Mesenchymal stem cell (in vitro differentiated cells and primary cell): ENCODE measurements at places on chromosomes 4 and X.

DNA sequence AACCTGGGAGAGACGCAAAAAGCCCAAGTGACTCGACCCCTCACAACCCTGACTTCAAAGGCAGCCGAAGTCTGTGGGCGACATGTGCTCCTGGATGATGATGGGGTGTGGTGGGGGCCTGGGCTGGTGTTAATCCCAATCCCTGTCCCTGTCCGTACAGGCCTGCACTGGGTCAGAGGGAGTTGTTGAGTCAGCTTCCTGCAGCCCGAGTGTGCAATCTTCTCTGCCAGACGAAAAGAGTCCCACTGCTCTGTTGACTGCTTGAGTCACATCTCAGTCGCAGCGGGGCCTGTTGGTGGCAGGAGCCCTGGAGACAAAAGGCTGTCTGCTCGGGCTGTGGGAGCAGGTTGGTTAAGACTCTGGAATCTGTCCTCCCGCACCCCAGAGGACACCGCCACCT lies 10.3 kb downstream of the FAM3A start:
- no peaks in the 10 kb centered on the region for H3K27me3 ChIP-seq
- peak; percentile 77 for DNase-seq
- no peak overlapping the region for H3K4me3 ChIP-seq
- H3K27ac ChIP-seq: no peak overlapping the region
- H3K4me1 ChIP-seq: peaks cover 10% of the 10 kb centered on the region

DNA sequence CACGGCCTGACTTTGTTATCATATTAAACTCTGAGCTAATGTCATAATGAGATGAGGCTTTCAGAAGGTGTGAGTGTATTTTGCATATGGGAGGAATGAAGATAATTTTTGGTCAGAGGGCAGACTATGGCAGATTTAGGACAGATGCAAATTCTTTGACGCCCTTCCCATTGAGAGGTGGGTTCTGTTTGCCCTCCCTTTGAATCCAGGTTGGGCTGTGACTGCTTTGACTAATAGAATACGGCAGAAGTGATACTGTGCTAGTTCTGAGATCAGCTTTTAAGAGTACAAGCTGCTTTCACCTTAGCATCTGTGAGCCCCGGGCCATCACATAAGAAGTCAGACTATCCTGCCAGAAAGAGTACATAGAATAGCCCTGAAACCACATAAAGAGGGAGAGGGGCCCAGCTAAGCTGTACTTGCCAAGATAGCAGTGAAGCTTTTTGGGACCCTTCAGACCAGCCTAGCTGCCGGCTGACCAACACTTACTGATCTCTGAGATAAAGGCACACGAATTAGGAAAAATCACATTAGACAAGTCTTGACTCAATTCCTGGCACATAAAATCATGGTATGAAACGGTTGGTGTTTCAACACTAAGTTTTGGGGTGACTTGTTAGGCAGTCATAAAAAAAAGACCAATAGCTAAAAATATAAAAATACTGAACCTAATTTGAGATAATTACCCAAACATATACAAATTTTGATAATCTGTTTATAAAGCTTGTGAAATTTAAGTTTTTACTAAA lies 166.7 kb upstream of the SH3RF1 start:
- peaks cover 11% of the 10 kb centered on the region for H3K4me1 ChIP-seq
- no peak overlapping the region for H3K4me3 ChIP-seq
- no peak for DNase-seq

GRCh38 chr4:1111259-1111809 lies 2.0 kb downstream of the RNF212 start:
- H3K36me3 ChIP-seq: no peaks in the 10 kb centered on the region
- no peak overlapping the region for H3K27ac ChIP-seq
- peaks cover 29% of the 10 kb centered on the region for H3K4me1 ChIP-seq
- peaks cover 12% of the 10 kb centered on the region for H3K27me3 ChIP-seq
- H3K4me3 ChIP-seq: no peak overlapping the region

DNA sequence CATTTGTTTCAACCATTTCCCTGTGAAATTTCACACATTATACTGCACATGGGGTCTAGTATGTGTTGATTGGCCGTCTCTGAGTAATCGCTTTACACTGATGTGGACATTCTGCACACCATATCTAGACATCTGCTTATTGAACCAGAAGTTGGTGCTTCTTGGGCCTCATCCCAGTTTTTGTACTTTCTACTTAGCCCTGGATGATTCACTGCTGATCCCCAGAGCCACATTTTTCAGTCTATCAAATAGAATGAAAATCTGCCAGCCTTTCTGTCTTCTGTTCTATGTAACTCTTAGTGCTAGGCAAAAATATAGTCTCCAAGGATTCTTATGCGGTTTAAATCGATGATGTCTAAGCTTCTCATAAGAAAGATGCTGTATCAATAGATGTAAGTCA lies 40.5 kb upstream of the RELL1 start:
- no peak overlapping the region for H3K4me3 ChIP-seq
- H3K27me3 ChIP-seq: no peaks in the 10 kb centered on the region
- no peak overlapping the region for H3K27ac ChIP-seq
- no peaks in the 10 kb centered on the region for H3K4me1 ChIP-seq
- no peaks in the 10 kb centered on the region for H3K36me3 ChIP-seq
- no peak for DNase-seq

DNA sequence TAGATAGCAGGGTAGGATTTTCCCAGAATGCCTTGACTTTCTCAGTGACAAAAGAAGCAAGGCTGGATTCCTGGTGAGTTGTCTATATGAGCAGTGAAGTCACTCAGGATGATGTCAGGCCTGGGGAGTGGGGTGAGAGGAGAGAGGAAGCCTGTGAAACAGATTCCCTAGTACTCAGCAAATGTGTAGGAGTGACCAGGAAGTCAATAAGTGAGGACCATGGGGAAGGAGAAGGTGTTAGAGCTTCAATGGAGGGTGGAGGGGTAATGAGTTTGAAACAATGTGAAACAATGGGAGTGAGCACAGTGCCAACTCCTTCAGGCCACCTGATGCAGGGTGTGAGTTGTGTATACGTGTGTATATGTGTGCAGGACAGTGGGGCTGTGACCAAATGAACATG lies 2.4 kb upstream of the SLC9A6 start:
- H3K4me1 ChIP-seq: no peaks in the 10 kb centered on the region
- DNase-seq: peak; percentile 35
- H3K36me3 ChIP-seq: no peaks in the 10 kb centered on the region
- no peak overlapping the region for H3K27ac ChIP-seq

- no peak overlapping the region for H3K27ac ChIP-seq
- H3K4me3 ChIP-seq: no peak overlapping the region
- no peaks in the 10 kb centered on the region for H3K27me3 ChIP-seq
- no peak for DNase-seq
- no peaks in the 10 kb centered on the region for H3K4me1 ChIP-seq
Observed at GRCh38 chrX:151478058-151478457, 81.1 kb downstream of the VMA21 start.

GRCh38 chrX:73987166-73987565 lies 316.8 kb upstream of the ZCCHC13 start:
- H3K4me1 ChIP-seq: no peaks in the 10 kb centered on the region
- no peak overlapping the region for H3K27ac ChIP-seq
- no peak for DNase-seq
- peaks cover 20% of the 10 kb centered on the region for H3K36me3 ChIP-seq

- H3K27me3 ChIP-seq: peaks cover 47% of the 10 kb centered on the region
- no peaks in the 10 kb centered on the region for H3K36me3 ChIP-seq
- peaks cover 14% of the 10 kb centered on the region for H3K4me1 ChIP-seq
Observed at GRCh38 chr4:46994007-46994405, 625 bp upstream of the GABRA4 start.

GRCh38 chrX:135384161-135384836 lies 37.4 kb upstream of the SMIM10L2A start:
- no peak overlapping the region for H3K4me3 ChIP-seq
- no peak for DNase-seq
- no peaks in the 10 kb centered on the region for H3K27me3 ChIP-seq
- no peak overlapping the region for H3K27ac ChIP-seq

- H3K36me3 ChIP-seq: no peaks in the 10 kb centered on the region
- DNase-seq: no peak
- H3K4me3 ChIP-seq: no peak overlapping the region
- no peaks in the 10 kb centered on the region for H3K4me1 ChIP-seq
- H3K27ac ChIP-seq: no peak overlapping the region
Observed at GRCh38 chr4:107419052-107419451, 301.0 kb downstream of the PAPSS1 start.

DNA sequence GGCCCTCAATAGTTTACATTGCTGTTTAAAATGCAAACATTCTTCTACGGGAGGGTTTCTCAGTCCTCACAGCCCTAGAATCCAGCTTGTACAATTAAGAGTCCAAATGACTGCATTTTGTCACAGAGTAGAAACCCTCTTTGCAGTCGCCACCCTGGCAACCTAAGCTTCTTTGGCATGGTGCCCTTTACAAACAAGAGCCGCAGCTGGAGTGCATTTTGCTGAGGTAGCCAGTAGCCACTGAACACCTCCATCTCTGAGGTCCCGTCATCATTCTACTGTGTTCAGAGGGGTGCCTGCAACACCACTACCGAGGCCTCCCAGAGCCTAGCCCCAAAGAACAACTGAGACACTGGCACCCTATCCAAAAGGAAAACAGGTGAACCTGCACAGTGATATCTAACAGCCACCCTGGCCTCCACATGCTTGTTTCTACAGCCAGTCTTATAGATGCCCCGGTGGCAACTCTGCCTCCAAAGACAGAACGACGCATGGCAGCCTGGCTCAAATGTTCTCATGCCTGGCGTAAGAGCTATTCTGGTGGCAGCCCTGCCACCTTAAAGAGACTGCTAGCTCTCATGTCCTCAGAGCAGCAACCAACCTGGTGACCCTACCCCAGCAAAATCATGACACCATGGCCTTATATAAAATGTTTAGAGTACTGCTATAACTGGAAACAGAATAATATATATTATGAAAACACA lies 801.9 kb downstream of the TECRL start:
- H3K36me3 ChIP-seq: no peaks in the 10 kb centered on the region
- no peaks in the 10 kb centered on the region for H3K4me1 ChIP-seq
- DNase-seq: no peak
- no peak overlapping the region for H3K27ac ChIP-seq
- no peaks in the 10 kb centered on the region for H3K27me3 ChIP-seq

DNA sequence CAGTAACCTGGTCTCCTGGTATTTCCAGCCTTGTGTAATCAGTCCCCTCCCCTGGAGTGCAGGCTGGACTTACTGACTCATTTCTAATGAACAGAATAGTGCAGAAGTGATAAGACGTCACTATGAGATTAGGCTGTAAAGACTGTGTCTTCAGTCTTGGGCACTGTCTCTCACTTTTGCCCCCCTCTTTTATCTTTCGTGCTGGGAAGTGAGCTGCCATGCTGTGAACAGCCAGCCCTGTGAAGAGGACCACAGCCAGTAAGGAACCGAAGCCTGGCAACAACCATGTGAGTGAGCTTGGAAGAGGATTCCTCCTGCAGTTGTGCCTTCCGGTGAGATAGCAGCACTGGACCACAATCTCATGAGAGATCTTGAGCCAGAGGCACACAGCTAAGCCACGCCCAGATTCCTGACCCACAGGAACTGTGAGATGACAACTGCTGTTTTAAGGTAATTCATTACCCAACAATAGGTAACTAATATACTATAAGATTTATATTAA lies 67.5 kb upstream of the GPR34 start:
- peaks cover 10% of the 10 kb centered on the region for H3K36me3 ChIP-seq
- peak overlapping the region; percentile 93 for H3K27ac ChIP-seq
- H3K4me3 ChIP-seq: no peak overlapping the region
- H3K4me1 ChIP-seq: no peaks in the 10 kb centered on the region

- peak; percentile 80 for DNase-seq
- peak overlapping the region; percentile 58 for H3K4me3 ChIP-seq
- peaks cover 29% of the 10 kb centered on the region for H3K4me1 ChIP-seq
- H3K36me3 ChIP-seq: no peaks in the 10 kb centered on the region
- H3K27me3 ChIP-seq: peaks cover 5% of the 10 kb centered on the region
Observed at GRCh38 chrX:276581-277201, 4.5 kb upstream of the PLCXD1 start.

- DNase-seq: no peak
- no peaks in the 10 kb centered on the region for H3K4me1 ChIP-seq
- no peak overlapping the region for H3K27ac ChIP-seq
- no peak overlapping the region for H3K4me3 ChIP-seq
Observed at GRCh38 chr4:78414116-78414515, 137.5 kb upstream of the ANXA3 start.

DNA sequence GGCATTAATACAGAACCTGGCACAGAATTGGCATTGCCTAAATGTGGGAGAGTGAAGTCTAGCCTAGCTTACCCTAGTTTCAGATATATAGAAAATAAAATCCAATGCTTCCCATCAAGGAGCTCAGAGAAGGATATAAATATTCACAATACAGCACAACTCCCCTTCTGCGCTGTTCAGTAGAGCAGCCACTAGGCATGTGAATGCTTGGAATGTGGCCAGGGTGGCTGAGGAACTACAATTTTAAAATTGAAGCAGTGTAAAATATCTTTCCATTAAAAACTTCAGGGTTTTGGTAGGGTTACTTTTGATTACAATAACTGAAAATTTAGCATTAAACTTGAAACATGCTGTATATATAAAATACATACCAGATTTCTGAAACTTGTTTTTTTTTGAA lies 19.5 kb downstream of the ZNF518B start:
- H3K36me3 ChIP-seq: no peaks in the 10 kb centered on the region
- DNase-seq: no peak
- H3K27me3 ChIP-seq: no peaks in the 10 kb centered on the region
- no peak overlapping the region for H3K4me3 ChIP-seq

DNA sequence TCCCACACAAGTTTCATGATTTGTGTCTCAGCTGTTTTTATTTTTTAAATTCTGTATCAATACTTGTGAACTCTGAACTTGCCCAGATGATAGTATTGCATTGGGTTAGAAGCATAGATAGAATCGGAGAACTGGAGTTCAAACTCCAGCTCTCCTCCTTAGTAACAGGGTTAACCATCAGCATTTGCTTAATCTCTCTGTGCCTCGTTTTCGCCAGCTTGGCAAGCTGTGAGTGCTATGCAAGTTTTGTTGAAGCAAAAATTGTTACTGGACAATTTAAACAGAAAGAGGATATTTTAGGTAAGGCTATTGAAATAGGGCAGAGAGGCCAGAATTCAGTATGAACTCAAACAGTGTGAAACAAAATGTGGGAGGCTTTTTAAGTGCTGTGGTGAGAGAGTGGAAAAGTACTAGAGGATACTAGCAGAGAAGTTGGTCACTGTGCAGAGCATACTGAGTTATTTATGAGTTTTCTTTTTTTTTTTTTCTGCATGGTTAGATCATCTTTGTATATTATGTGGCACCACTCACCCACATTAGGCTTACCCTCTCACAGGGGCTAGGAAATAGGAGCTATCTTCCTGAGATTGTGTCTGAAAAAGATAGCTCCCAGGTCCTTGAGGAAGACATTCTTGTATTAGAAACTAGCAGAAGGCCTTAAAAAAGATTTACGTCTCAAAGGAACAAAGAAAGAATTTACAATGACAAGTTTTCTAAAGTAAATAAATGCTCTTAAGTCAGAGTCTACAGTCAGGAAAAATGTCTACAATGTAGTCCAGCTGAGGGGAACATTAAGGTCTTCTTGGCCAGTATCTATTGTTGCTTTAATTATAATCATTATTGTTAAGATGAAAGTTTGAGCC lies 1126.6 kb downstream of the FAT4 start:
- H3K4me3 ChIP-seq: no peak overlapping the region
- H3K36me3 ChIP-seq: no peaks in the 10 kb centered on the region
- H3K4me1 ChIP-seq: peaks cover 2% of the 10 kb centered on the region
- DNase-seq: peak; percentile 66
- H3K27me3 ChIP-seq: no peaks in the 10 kb centered on the region
